ENCODE measurements at places on chromosomes 3 and 15.

DNA sequence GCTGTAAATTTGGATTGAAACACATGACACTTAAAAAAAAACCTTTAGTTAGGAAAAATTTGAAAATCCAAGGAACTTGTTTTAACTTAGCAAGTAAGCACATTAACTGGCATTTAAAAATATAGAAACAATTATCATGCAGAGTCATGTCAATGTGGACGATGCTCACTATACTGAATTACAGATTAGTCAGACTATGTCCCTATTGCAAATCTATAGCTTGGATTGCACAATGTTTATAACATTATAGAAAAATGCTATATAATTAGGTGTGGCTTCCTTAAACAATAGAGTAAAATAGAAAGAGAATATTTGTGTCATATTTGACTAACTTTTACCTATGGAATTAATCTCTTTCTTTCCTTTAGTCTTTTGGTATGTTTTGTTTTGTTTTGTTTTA lies 48.4 kb upstream of the TUSC7 start:
- no peak for DNase-seq

DNA sequence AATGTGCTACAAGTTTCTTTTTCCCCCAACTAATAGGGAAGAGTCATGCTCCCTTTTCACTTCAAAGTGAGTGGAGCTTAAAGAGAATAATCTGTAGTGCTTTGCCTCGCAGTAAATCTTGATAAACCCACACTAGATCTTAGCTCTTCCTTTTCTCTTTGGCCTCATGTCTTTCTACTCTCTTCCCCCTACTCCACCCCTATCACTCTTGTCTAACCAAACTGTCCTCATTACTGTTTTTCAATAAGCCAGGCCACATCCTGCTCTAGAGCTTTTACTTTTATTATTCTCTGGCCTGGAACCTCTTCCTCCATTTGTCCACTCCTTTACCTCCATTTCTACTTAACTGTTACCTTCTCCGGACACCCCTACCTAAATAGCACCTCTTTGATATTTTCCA lies 291.0 kb upstream of the SATB1 start:
- no peak for DNase-seq

- no peak for DNase-seq
Observed at GRCh38 chr3:52402101-52402521, 42.8 kb downstream of the SEMA3G start.

GRCh38 chr3:160023476-160023875 lies 34.8 kb downstream of the IL12A start:
- DNase-seq = no peak

GRCh38 chr3:136932523-136932922 lies 25.3 kb upstream of the IL20RB start:
- DNase-seq = no peak

DNA sequence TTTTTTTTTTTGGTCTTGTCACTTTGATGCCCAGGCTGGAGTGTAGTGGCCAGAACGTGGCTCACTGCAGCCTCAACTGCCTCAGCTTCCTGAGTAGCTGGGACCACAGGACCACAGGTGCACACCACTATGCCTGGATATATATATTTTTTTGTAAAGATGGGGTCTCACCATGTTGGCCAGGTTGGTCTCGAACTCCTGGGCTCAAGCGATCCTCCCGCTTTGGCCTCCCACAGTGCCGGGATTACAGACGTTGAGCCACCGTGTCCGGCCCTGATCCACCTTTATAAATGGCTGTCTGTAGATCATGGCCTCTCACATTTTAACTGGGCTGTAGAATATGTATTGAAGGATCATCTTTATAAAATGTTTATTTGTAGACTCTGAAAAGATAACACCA lies 1.9 kb upstream of the EIF3J start:
- no peak for DNase-seq

- DNase-seq = no peak
Observed at GRCh38 chr3:36677331-36678007, 86.9 kb downstream of the DCLK3 start.

DNA sequence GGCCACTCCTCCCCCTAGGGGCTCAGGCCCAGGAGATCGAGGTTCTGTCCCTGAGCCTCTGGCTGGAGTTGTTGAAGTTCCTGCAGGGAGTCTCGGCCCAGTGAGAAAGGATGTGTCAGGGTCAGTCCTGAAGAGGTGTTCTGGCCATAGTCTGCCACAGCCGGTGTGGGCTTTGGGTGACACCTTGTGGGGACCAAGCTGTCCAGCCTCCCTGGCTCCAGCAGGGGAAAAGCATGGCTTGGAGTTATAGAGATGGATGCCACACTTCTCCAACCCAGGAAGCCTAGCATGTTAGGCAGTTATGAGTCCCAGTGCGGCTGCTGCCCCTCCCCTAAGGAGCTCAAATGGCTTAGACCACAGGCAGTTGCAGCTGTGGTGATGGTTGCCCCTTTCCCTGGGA lies 945.6 kb upstream of the GBE1 start:
- no peak for DNase-seq

GRCh38 chr15:68424754-68425390 lies 7.1 kb downstream of the ITGA11 start:
- DNase-seq = no peak

DNA sequence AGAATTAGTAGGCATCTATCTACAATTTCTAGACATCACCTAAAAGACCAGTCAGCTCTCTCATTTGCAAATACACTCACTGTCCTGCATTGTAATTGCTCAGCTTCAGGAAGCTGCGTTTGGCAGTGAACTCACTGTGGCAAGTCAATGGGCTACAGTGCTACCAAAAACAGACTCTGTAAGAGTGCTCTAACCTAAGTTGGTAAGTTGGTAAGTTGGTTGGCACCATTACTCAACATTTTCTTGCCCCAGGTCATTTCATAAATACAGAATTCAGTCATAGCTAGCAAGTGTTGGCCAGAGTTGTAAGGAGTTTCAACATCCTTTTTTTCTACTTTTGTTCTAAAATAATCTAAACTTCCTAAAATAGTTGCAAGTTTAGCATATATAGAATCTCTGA lies 466.3 kb downstream of the NAALADL2 start:
- DNase-seq = no peak

Data from AML-193 (cell line).